SIG-M5 (cell line): ENCODE measurements at places on chromosomes 3 and 15.

GRCh38 chr3:129183569-129184395 is at the start of gene CNBP:
Gene CNBP (minus strand): TSS chr3:129183896. CDS start chr3:129171757, 12,139 bp downstream.
- DNase-seq, result peak; percentile 65

DNA sequence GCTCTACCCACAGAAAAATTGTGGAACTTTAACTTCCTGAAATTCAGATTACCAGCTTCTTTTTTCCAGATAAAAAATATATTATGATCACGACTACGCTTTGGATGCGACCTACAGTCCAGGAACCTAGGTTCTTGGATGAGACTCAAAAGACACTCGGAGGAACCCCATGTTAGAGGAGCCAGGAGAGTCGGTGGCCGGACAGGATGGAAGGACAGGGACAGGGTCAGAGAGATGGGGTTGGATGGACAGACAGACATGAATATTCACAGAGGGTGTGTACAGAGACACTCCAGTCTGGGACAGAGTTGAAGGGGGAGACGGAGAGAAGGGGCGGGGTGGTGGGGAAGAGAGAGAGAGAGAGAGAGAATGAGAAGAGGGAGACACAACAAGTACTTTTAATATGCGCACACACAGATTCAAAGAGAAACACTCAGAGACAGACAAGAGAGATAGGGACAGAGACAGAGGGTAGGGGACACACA is 9.5 kb downstream of the FAM3D start:
- no peak for DNase-seq

- DNase-seq, result no peak
Observed at GRCh38 chr3:133937061-133937686, 41.5 kb upstream of the RAB6B start.

GRCh38 chr15:57314221-57314620 is 62.1 kb upstream of the CGNL1 start:
- DNase-seq, result no peak

DNA sequence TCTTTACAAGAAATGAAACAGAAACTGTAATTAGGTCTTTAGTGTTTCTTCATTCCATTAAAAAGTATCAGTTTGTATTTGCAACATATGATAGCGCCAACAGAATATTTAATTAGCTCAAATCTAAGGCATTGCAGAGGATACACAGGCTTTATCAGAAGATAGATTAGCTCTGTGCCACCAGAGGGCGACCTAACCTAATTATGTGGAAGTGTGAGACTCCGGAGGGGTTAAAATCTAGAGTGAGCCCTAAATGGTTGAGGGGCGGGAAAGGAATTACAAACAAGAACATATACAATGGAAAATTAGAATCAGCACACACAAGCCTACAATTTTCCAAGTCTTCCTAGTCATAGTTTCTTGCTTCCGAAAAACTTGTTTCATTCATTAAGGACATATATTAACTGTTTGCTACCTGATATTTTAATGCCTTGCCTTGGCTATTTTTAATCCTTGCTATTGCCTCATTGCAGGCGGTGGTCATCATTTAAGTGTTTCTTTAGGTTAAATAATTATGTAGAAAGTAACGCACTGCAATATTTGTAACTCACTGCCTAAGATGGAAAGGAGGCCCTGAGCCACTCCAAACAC is 18.0 kb upstream of the RYR3 start:
- DNase-seq, result no peak

DNA sequence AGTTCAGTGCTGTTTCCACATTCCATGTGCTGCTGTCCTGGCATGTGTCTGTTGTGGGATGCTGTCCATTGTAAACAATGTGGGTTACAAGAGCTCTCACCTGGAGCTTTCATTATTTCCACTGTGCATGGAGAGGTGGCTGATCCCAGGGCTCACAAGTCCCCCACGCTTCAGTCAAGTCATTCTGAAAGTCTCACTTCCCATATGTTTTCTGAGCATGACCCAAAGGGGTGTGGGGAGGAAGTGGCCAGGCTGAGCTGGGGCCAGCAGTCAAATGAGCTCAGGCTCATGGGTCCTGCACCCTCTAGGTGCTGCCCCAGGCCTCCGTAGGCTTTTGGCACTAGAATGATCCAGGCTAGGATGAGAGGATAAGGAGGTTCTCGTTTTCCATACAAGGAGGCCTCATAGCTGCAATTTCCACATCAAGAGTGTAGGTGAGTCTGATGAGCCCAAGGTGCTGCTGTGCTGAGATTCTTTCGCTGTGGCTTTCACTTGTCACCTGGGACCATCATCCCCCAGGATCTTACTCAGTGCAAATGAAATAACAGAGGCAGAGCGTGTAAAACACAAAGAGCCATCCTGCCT is 22.0 kb downstream of the STARD5 start:
- DNase-seq, result no peak

GRCh38 chr3:50288387-50289007 is 3.7 kb downstream of the IFRD2 start:
- no peak for DNase-seq

- no peak for DNase-seq
Observed at GRCh38 chr15:75089456-75090387, 66.3 kb downstream of the PPCDC start.

GRCh38 chr3:72266016-72266370 is 481.0 kb upstream of the PROK2 start:
- DNase-seq, result no peak

DNA sequence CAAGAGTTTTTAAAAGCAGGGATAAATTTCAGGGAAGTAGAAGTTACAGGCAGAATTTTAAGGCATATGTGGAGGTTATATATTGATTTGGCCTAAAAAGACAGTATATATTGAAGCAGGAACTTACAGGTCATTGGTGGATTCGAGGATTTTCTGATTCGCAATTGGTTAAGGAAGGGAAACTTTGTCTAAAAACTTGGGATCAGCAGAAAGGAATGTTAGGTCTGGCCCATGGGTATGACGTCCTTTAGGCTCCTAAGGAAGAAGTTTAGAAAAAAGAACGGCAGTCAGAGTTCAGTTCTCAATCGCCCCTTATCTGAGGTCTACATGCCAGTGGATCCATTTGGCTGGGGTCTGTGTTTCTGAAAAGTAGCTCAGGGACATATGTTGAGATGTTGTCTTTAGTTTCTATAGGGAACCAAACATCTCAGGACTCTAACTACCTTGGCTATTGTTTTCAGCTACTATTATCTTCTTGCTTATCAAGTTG is 33.2 kb upstream of the ACP3 start:
- no peak for DNase-seq

DNA sequence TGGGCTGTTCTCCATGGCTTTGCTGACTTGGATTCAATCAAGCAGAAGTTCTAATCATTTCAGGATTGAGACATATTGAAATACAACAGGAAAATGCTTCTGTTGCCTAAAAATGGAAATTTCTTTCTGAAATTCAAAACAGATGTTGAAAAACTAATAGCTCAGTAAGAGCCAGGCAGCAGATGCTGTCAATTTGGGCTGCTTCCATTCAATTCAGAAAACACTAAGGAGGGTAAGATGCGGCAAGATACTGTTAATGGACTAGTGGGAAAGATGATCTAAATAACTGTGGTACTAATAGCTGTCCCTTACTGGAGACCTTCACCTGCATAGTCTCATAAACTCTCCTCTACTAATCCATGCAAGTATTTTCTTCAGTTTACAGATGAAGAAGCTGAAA is 53.5 kb downstream of the DGKG start:
- DNase-seq, result no peak

GRCh38 chr15:75063338-75063737 is 39.9 kb downstream of the PPCDC start:
- no peak for DNase-seq

DNA sequence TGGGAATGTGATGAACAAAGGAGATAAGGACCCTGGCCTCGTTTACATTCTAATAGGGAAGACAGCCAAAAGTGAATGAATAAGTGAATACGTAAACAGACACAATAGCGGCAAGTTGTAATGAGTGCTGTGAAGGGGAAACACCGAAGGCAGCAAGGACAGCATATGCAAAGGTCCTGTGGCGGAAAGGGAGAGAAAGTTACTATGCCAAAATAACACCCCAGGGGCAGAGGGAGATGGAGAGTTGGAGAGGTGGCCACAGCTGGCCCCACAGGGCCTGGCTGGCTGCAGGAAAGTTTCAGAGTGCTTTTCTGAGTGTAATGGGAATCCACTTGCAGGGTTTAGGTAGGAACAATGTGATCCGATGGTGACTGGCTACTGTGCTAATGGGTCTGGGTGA is 91.9 kb downstream of the SLCO3A1 start:
- no peak for DNase-seq

DNA sequence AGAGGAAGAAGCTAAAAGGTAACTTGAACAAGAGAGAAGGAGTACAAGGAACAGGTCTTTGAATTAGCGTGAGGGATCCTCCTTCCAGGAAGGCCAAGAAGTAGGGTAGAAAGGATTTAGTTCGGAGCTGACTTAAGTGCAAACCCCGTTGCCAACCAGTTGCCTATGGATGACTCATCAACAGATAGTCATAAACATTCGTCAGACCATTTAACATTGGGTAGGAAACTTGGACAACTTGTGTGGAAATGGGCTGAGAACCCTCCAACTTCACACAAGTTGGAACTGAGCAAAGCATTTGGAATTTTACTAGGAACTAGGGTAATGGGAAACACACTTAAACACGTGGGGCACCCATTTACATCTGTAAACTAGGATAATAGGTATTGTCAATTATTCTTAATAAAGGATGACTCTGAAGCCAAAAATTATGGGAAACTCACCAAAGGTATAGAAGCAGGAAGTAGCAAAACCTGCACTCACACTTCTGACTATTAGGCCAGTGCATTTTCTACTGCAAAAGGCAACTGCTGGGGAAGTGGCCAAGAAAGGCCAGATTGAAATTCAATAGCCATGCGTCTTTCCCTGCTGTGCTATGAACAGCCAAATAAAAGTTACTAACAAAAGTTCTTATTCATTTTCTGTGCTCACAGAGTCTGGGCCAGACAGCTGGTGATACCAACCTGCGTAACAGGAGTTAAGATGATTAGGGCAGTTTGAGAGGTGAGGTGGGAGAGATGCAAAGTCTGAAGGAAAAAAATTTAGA is 174.5 kb upstream of the TMC3 start:
- DNase-seq, result no peak

DNA sequence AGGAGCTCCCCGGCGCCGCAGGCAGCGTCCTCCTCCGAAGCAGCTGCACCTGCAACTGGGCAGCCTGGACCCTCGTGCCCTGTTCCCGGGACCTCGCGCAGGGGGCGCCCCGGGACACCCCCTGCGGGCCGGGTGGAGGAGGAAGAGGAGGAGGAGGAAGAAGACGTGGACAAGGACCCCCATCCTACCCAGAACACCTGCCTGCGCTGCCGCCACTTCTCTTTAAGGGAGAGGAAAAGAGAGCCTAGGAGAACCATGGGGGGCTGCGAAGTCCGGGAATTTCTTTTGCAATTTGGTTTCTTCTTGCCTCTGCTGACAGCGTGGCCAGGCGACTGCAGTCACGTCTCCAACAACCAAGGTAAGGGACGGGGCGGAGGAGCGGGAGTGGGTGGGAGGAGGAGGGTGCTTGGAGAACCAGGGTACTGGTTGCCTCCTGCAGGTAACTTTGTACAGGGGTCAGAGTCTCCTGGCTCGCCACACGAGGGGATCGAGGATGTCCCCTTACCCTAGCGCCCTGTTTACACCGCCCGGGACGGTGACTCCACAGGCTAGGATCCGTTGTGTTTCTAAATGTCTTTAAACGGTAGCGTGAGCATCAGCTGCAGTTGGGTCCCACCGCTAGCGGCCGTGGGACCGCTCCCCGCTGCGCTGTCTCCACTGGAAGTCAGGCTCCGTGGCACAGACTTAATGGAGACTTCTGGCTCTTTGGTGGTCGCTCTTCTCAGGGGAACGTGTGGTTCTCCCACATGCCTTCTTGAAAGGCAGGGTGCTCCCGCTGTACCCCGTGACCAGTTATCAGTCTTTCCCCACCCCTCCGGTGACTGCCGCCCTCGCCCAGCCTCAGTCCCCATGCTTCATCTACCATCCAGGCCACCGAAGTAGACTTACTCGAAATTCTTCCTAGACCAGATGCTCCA is 515 bp downstream of the EPHA6 start:
- no peak for DNase-seq

GRCh38 chr15:42650208-42651066 is 75.0 kb downstream of the STARD9 start:
- DNase-seq, result no peak

DNA sequence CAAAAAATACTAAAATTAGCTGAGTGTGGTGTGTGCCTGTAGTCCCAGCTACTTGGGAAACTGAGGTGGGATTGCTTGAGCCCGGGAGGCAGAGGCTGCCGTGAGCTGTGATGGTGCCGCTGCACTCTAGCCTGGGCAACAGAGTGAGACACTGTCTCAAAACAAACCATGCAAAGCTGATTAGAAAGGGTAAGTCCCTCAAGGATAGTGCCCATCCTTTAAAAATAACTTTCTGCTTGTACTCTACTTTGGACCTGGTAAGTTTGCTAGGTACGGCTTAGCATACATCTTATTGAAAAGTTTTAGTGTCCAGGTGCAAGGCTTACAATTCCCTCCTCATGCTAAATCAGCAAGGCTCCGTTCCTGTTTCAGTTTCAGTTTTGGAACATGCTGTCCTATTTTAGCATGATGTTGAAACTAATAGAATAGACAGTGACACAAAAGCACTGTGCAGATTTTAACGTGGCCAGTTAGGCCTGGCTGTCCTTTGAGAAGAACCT is 21.4 kb downstream of the FEM1B start:
- peak; percentile 24 for DNase-seq

GRCh38 chr3:15754047-15754446 is 43.7 kb downstream of the ANKRD28 start:
- no peak for DNase-seq

DNA sequence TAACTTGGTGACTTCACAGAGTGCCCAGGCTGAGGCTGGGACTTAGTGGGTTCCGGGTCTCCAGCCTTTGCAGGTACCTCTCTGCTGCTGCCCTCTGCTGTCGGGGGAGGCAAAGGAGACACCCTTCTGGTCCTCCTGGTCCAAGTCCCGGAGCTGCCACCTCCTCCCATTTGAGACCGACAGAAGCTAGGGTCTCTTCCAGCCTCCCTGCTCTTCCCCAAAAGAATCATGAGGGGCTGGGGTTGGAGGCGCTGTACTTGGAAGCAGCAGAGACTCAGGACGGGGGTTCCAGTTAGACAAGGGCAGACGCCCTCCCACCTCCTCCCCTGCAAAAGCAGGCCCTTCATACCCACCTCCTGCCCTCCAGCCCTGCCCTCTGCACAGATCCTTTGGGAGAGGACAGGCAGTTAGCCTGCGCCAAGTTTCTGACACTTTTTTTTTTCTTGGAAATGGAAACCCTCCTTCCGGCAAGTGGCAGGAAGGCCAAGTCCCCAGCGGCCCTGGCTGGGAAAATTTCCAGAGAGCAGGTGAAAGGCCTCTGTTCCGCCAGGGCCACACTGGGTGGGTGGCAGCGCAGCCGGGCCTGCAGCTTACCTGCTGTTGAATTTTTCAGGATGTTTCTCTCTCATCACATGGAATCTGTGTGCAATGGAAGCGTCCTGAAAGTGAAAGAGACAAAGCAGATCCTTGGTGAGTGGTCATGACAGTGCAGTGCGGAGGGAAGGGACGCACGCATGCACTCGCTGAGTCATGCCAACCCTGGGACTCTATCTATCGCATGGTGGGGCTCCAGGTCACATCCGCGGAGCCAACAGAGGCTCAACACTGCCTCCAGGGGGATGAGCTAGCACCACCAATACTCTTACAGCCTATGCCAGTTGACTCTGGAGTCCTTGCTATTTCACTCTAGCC is 119.9 kb downstream of the DGKG start:
- DNase-seq, result peak; percentile 86

- DNase-seq, result no peak
Observed at GRCh38 chr15:77566092-77566491, 66.6 kb downstream of the LINGO1 start.

GRCh38 chr3:152491922-152492321 is 223.2 kb downstream of the MBNL1 start:
- DNase-seq, result no peak

- DNase-seq, result no peak
Observed at GRCh38 chr3:9098716-9099675, 135.7 kb upstream of the RAD18 start.
